HT1080 (cell line): ENCODE measurements at places on chromosomes 7 and 10. TPM values are rescaled to one million over a fixed set of nuclear protein-coding genes. Genes with fewer than 3 reads are reported as not detected.

DNA sequence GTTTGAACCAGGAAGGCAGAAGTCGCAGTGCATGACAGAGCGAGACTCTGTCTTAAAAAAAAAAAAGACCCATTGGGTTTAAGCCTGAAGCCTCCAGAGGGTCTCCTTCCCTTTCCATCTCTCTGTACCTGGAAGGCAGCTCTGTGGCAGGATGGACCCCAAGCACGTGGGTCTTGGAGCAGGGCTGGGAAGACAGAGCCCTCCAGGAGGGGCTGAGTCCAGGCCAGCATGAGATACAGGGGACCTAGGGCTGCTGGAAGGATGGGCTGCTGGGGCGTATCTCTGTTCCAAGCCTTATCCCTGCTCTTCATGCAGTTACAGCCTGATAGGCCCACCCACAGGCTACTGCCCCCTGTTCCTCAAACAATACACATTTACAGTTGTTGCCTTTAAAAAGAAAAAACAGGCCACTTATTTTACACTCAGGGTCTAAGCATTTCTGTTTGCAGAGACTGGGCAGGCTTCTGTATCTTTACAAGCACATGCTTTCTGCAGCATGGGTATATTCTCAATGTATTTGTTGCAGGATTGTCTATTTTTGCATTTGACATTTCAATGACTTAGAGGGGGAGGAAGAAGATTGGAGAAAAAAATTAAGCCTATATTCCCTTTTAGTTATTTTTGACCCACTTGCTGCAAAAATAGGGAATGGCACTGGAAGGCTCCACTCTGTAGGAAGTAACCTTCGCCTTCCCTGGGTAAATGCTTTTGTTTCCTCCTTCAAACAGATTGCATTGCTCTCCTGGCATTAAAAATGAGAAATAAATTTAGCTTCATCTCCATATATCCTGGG, 60.1 kb downstream of the FAM171A1 start:
- no peak for DNase-seq

The PTN gene
- total RNA-seq: 0.23 and 0.30 TPM in 2 replicates

The IFIT5 gene
- 12.2 and 12.4 TPM in 2 replicates for total RNA-seq

- DNase-seq: no peak
These were observed 37.4 kb downstream of the RGS10 start for GRCh38 chr10:119505131-119505551.

The IFIT1B gene
- not detected in 2 replicates for total RNA-seq

- DNase-seq: no peak
These were observed 83.3 kb upstream of the FAM20C start for GRCh38 chr7:109094-109493.

GRCh38 chr7:104928721-104929400, 85.1 kb upstream of the KMT2E start:
- peak; percentile 8 for DNase-seq

The ANKRD61 gene
- 0.18 and 0.37 TPM in 2 replicates for total RNA-seq

The HMX2 gene
- 0.06 TPM in 1 of 2 replicates, not detected in the other for total RNA-seq

GRCh38 chr7:139561-140243, 52.7 kb upstream of the FAM20C start:
- no peak for DNase-seq

The PTPN20 gene
- not detected in 2 replicates for total RNA-seq
